ENCODE measurements at places on chromosomes 12 and 14.

- no peak for DNase-seq
Measured at GRCh38 chr12:72522411-72522810, 250.2 kb downstream of the TRHDE start.

GRCh38 chr12:120496413-120497340 lies 764 bp downstream of the DYNLL1 start:
- DNase-seq: no peak

DNA sequence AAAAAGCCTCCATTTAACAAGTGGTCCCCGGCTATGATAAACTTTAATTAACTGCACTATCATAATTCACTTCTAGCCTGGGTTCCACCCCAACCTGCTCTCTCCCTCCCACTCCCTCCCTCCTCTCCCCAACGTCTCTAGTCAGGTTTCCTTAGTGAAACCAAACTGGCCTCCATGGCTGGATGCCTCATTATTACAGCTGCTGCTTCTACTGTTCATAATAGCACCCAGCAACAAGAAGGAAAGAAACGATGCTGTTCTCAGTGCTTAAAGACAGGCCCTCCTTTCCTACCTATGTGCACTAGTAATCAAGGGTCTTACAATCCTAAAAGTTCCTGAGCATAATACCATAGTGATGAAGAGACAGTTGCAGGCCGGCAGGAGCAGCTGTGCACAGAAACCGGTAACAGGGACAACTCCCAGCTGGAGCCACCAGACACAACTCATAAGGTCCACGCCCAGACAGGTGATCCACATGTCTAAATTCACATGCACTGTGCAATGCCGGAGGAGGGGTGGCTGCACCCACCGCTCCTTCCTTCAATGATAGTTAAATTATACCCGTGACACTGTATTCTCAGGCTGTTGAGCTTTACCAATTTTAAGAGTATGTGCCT lies 6.2 kb downstream of the IRF2BPL start:
- no peak for DNase-seq

- DNase-seq: no peak
Measured at GRCh38 chr14:59306775-59307174, 118.3 kb downstream of the DAAM1 start.

- DNase-seq: peak; percentile 25
Measured at GRCh38 chr12:632102-632696, 31.0 kb downstream of the NINJ2 start.

DNA sequence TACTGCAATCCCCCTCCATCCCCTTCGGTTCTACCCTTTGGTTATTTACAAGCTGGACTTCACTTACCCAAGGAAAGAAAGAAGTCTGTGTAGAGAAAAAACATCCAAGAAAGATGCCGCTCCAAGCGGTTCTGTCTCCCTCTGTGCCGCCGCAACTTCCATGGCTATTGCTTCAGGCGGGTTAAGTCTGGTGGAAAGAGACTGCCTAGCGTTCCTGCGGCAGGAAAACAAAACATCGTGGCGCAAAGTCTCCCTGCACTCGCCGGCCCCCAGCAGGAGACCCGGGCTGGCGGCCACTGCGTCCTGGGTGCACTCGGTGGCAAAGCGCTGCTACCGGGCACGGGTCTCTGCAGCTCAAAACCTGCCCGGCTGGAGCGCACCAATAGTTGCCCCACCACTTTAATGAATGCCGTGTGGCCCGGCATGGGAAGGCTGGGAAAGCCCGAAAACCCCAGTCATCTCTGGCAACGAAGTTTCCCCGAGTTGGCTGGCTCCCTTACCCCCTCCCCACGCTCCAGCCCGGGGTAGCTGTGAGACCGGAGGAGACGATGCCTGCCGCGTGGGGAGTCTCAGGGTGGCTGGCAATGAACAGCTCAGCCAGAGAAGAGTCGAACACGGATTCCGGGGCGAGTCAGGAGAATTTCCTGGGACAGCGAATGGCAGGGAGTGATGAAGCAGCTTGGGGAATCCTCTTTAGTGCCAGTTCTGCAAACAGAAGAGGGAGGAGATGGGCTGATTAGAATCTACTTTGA lies 3.5 kb upstream of the KCNK10 start:
- DNase-seq: no peak

DNA sequence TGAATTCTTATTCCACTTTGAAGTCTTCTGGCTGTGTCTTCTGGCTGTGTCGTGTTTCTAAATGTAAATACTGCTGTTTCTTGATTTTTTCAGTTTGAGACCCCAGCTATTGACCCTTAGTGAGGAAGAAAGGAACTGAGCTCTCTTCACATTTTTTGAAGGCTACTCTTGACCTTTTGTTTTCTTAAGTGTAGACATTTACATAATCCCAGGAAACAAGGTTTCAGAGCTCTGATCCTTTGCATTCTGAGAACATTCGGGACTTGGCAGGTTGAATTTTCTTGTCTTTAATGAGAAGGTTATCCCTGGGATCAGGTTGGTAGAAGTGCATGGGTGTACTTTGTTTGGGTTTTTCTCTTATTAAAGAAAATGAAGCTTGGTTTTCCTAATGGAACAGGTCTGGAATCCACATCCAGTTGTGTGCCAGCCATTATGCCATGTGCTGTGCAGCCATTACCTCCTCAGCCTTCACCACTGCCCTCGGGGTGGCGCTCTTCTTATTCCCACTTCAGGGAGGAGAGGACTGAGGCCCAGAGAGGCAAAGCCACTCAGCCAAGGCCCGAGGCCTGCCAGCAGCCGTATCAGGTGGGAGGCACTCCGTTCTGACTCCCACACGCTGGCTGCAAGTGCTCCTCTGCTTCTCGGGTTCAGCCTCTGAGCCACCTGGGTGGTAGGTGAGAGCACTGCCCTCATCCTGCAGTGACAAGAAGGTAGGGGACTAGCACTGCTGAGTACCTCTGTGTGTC lies 120.9 kb downstream of the BEGAIN start:
- DNase-seq: no peak

GRCh38 chr12:47741340-47741703 lies 16.0 kb upstream of the ENDOU start:
- no peak for DNase-seq

All from AG09319 (cell line).